ENCODE measurements at places on chromosomes 1 and 21.

GRCh38 chr1:1171161-1171545, 2.5 kb upstream of the TTLL10 start:
- no peak for DNase-seq

GRCh38 chr1:9853249-9853595, 29.5 kb upstream of the CLSTN1 start:
- no peak for DNase-seq

GRCh38 chr1:224399887-224400286, 34.7 kb downstream of the WDR26 start:
- DNase-seq, result no peak

GRCh38 chr1:201686714-201687455, 142.1 kb upstream of the IPO9 start:
- no peak for DNase-seq

GRCh38 chr1:94236630-94237290, 624 bp downstream of the ARHGAP29 start:
- DNase-seq, result no peak

DNA sequence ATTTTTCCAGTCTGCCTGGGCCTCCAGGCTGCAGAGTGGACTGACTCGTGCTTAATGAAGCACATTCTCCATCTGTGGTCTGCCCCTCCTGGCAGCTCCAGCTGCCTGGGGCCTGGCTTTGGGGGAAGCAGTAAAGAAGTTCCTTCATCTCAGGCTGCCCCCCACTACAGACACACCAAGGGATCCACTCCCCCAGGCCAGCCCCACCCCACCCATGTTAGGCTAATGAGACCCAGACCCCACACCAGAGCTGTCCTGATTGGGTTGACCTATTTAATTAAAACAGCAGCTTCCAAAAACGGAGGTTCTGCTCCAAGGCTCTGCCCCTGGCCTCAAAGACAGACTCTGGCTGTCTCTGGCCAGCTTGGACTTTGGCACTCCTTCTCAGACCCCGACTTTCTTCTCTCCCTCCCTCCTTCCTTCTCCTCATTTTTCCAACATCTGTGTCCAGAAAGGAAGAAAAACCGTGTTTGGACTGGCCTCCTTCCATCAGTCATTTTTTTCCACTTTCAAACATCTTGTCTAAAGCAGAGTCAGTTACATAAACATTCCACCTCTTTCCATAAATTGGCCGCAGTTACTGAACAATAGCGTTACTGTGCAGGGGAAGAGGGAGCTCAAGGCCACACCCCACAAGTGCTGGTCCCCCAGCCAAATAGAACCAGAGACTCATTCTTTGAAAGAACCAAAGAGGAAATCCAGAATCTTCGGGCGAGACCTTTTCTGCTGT, 29.7 kb downstream of the SERTAD4 start:
- no peak for DNase-seq

- DNase-seq, result no peak
These were observed 561.8 kb downstream of the KIF26B start for GRCh38 chr1:245716561-245716960.

- no peak for DNase-seq
These were observed 4.4 kb downstream of the HFM1 start for GRCh38 chr1:91400133-91400725.

GRCh38 chr21:33478935-33479678, 667 bp downstream of the TMEM50B start:
- peak; percentile 10 for DNase-seq

DNA sequence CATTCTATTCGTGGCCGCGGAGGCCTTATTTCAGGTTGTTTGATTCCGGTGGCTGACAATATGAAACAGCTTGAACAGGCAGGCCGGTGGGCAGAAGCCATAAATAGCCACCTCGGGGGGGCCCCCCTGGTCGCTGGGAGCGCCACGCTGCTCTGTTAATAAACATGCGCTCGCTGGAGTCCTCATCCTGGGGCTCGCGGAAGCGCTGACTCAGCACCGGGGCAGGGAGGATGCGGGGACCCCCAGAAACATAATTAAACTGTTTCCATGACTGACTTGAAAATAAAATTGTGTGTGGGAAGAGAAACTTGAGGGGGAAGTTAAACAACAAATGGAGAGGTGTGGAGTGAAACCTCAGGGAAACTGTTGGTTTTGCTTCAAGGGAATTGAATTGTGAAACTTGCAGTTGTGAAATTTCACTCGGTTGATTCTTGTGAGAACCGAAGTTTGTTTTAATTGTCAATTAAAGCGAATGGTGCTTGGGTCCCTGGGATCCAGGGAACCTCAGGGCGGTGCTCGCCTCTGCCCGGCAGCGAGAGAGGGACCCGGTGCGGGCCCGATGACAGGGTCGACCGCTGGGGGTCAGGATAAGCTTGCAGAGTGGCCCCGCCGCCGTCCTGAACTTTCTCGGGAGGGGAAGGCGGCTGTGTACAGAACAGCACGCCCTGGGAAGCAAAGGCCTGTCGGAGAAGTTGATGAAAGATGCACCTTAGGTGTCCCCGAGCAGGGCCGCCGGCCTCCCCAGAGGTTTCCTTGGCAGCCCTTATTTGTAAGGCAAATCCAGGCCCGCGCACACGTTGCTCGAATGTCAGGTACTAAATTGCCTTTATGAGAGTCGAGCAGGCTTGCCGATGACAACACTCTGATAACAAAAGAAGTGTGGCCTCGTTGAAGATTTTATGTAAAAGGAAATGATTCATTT, 176.9 kb upstream of the LMO4 start:
- DNase-seq, result peak; percentile 23

DNA sequence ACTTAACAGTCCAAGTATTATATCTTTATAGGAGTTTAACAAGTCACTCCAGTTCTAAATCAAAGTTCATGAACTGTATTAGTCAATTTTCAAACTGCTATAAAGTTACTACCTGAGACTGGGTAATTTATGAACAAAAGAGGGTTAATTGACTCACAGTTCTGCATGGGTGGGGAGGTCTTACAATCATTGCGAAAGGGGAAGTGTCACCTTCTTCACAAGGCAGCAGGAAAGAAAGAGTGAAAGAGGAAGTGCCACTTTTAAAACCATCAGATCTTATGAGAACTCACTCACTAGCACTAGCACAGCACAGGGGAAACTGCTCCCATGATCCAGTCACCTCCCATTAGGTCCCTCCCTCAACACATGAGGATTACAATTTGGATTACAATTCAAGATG, 70.0 kb downstream of the CLCA4 start:
- DNase-seq, result no peak

- no peak for DNase-seq
These were observed 1.5 kb downstream of the STYXL2 start for GRCh38 chr1:167095368-167095767.

DNA sequence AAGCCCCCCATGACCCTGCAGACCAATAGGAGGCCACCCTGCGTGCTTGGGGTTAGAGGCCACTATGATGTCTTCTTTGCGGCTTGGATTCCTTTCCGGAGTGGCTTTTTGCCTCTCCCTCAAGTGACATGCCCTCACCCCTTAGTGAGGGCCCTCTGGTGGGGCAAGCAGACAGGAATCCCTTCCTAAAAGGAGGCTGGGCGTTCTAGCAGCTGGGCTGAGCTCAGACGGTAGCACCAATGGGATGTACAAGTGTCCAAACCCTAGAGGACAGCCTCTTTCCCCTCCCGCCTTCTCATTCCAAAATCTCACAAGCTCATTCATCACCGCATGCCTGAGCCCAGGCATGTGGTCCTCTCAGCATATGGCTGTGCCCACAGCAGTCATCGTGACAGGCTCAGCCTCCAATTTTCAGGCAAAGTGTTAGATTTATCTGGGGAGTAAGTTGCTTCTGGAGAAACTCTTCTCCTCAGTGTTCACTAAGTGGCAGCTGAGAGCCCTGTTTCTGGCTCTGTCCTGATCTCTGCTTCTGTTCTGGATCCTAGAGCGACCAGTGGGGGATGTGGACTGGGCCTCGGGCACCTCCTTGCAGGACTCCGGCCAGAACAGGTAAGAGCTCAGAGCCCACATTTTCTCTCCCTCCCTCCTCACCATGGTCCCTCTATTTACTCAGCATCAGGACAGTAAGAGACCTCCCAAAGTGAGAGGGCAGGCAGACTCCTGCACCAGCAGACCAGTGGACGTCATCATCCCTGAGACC, 4.8 kb downstream of the KIAA1614 start:
- DNase-seq, result no peak

GRCh38 chr1:192445839-192446489, 129.2 kb downstream of the RGS21 start:
- DNase-seq, result no peak

GRCh38 chr1:178634445-178634844, 90.6 kb upstream of the RALGPS2 start:
- no peak for DNase-seq

DNA sequence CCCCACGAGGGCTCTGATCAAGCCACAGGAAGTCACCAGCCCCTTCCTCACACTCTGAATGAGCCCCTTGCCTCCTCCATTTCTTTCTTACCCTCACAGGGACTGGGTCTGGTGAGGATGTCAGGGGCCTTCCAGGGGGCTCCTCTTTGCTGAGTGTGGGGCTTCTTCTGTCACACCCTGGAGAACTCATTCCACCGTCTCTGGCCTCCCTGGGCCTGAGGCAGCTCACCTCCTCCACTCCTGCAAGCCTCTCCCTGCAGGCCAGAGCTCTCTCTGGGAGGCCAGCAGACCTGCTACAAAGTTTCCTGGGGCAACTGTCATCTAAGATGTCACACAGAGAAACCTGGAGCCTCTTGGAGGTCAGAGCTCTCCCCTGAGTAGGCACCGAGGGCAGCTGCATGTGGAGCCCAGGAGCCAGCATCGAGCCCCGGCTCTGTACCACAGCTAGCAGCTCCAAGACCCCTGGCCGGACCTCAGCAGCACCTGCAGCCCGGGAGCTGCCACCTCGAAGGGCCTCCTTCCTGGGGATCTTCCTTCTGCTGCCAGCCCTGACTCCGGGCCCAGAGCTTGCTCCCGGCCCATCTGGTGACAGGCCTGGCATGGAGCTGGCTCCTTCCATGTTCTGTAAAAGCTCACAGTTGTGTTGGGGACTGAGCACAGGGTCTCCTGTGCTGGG, 1.1 kb downstream of the SPOCD1 start:
- DNase-seq, result no peak

GRCh38 chr1:23020706-23021405, 1.6 kb downstream of the KDM1A start:
- no peak for DNase-seq

DNA sequence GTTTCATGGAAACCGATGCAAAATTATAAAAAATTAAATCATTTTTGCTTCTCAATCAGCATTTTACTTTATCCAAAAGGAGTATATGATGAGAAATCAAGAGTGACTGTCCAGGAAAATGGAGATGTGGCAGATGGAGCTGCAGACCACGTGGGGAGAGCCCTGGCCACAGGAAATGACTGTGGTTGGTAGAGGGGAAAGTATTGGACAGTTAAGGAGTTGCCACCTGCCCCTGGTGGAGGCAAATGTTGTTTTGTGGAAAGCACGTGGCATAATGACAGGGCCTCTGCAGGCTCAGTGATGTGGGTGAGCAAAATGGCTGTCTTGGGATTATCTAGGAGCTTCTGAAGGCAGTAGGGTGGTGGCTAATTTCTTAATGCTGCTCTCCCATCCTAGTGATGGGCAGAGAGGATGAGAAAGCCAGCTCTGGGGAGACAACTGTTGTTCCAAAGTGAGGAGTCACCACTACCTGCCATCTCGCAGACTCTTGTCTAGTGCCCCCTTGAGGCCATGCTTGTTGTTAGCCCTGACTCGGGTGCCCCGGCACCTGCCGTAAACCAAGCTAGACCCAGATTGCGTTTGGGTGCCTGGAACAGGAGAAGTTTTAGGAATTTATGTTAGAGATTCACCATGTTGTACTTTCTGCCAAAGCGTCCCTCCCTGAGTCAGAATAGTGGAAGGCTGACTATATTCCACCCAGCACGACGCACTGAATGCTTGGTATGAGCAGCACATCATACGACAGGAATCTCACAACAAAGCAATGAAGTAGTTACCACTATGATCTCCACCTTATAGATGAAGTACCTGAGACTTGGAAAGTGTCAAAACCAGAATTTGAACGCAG, 144.0 kb downstream of the ROR1 start:
- no peak for DNase-seq

- DNase-seq, result no peak
These were observed 47.0 kb downstream of the F5 start for GRCh38 chr1:169538998-169539871.

- no peak for DNase-seq
These were observed 98.3 kb upstream of the CD55 start for GRCh38 chr1:207223162-207223561.

GRCh38 chr1:53334312-53334711, 6.4 kb upstream of the LRP8 start:
- DNase-seq, result no peak

DNA sequence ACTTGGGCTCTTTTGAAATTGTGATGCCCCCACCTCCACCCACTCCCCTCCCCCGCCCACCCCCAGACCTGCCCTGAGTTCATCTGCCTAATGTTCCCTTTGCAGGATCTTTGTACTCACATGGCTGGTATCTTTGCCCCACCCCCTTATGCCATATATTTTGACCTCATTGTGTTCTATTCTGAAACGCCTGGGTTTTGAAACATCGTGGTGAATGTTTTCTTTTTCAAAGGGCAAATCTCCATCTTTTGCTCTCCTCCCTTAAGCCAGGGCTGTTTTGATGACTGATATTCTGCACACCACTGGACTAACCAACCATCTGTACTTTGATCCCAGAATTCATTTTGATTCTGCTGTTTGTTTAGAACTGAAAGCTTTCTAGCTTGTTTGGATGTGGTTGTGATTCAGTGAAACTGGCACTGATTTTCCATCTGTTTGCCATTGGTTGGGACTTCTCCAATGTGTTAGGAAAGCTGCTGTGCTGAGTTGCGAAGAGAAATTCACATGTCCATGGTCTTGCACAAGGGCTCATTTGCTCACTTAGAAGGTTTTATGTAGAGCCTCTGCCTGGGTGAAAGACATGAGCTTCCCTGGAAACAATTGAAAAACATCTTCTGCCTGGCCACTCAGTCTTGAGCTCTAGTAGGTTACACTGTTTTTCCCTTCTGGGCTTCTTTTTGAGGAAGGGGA, 16.5 kb downstream of the SMAP2 start:
- DNase-seq, result no peak

- DNase-seq, result peak; percentile 41
These were observed at the start of gene SUSD4 for GRCh38 chr1:223363856-223364684. Gene SUSD4 (minus strand): TSS chr1:223364176. CDS start chr1:223363425, 751 bp downstream.

- no peak for DNase-seq
These were observed 12.7 kb downstream of the VSIG8 start for GRCh38 chr1:159849626-159850366.

GRCh38 chr1:203521074-203521794, 27.3 kb downstream of the OPTC start:
- no peak for DNase-seq

DNA sequence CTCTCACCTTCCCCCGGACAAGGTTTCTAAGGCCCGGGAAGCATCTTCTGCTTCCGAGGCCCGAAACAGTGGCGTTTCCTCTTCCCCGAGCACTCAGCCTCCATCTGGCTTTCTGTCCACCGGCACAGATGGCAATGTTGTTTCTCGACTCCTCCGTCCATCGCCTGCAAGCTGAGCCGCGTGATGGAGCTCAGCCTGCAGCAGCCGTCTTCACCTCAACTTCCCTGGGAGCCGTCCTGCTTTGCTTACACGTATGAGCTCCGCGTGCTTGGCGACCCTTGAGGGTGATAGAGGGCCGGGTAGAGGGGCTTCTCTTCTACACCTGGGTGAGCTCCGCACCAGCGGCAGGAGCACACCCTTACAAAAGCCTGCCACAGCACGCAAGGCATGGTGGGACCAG, 80.4 kb downstream of the AJAP1 start:
- no peak for DNase-seq

Measured in stimulated activated CD4-positive, alpha-beta T cell treated with anti-CD3 and anti-CD28 coated beads, TNF-alpha, amount 100 ng/mL, for 4 hours (primary cell).